ENCODE measurements at places on chromosomes 5 and 9.

- DNase-seq: no peak
Measured at GRCh38 chr9:8241201-8241600, 441.6 kb upstream of the DMAC1 start.

- DNase-seq: no peak
Measured at GRCh38 chr9:72898784-72899733, 53.8 kb downstream of the ALDH1A1 start.

GRCh38 chr9:114588210-114588609 lies 641 bp downstream of the ATP6V1G1 start:
- no peak for DNase-seq

GRCh38 chr5:139577689-139578290 lies 16.7 kb downstream of the UBE2D2 start:
- DNase-seq: no peak

GRCh38 chr5:173524136-173524535 lies 92.3 kb downstream of the BOD1 start:
- DNase-seq: no peak

- no peak for DNase-seq
Measured at GRCh38 chr5:88833371-88834130, 49.4 kb downstream of the MEF2C start.

DNA sequence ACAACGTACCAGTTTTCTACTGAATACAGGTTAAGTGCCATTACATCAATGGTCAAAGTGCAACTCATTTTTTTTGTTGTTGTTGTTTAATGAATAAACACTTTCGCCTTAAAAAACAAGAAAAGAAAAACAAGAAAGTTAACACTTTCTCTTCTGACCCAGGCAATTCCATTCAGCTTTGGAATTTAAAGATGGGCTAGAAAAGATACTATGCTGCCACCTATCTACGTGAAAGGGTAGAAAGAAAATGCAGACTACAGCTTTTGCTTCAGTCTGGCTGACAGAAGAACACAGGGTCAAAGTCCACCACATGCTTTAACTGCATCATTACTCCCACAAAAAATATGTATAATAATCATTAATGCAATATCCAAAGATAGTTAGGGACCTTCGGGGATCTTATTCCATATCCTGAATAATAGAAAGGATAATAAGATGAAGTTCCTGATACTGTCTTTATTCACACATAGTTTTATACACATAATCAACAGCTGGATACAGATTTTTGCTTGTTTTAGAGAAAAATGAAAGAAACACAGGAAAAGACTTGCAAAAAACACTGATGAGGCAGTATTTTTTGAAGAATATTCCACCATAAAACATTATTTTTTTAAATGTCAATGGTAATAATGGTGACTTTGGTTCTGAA lies 40.4 kb downstream of the ZDHHC21 start:
- DNase-seq: no peak

DNA sequence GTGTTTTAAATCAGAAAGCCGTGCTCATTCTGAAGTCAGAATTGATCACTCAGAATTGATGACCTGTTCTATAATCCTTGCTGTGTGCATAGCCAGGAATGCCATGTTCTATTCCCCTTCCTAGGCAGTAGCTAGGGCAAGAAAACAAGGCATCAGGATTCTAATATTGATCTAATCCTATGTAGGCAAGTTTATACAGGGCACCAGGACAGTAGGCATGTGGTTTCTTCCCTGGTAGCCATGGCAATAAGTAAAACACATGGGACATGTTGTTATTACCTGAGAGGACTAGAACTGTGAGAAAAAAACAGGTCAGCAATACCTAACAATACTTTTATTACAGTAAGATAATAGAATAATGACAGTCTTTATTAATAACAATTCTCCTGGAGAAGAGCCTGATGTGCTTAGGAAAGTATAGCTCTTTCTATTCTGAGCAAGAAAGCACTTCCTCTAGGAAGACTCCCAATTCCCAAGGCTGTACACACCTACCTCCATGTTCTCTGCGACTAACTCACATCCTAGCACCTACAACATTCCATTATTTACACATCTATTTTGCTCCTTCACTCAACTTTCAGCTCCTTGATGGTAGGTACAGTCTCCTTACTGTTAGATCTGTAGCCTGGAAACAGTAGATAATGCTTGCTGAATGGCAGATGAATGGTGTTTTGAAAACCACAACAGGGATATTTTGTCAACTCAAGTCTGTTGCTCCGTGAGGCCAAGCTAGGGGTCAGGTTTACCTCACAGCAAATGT lies 70.8 kb downstream of the STX17 start:
- no peak for DNase-seq

DNA sequence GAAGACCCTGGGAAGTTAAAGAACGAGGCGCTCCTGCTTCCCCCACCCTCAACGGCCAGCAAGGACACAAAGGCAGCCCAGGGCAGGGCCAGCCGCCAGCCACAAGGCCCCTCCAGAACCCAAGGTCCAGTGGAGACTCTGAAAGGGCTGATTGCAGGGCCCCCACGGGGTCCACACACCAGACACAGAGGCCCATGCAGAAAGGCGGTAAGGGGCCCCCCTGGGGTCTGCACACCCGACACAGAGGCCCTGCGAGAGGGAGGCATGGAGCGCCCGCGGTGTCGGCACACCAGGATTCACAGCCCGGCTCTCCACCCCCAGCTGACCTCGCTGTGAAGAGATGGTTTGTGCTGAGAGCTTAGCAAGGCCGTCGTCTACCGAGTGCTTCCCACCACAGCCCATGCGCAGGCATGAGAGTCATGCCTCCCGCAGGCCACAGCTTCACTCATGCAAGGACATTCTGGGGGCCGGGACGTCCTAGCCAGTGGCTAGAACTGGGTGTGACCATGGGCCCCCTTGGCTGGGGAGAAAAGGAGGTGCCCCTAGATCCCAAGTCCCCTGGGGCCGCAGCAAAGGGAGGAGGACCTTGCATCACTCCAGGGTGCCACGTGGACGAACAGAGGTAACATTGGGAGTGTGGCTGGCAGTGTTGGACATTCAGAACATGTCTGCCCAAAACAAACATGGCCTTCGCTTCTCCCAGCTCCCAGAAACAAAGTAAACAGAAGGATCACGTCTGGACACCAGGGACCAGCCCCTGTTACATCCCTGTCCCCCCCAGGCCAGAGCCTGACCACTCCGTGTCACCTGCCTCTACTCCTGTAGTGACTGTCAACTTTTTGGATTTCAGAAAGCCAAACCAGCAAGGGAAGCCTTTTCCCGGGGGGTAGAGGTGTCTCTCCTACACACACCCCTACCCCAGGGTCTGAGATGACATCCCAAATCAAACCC lies 9.8 kb downstream of the BRD3 start:
- DNase-seq: no peak
